ENCODE measurements at places on chromosomes 6 and 20.

DNA sequence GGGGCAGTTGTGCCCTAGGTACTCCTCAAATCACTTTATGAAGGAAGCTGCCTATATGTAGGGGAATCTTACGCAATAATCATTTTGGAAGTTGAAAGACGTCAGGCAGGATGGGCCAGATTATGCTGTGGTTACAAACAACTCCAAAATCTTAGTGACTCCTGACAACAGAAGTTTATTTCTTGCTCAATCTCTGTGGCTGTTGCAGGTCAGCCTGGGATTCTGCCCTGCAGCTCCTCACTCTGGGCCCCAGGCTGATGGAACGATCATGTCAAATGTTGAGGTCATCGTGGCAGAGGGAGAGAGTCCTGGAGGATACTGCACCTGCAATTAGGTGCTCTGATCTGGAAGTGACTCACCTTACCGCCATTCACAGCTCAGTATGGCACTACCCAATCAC lies 88.4 kb downstream of the ZDHHC14 start:
- no peak for DNase-seq

GRCh38 chr6:158376631-158377081 lies 64.4 kb downstream of the TULP4 start:
- peak; percentile 43 for DNase-seq

- DNase-seq, result peak; percentile 44
Measured at GRCh38 chr6:39228992-39229767, at the start of gene KCNK5. TSS of gene KCNK5 (minus strand) at chr6:39229475. CDS start at chr6:39229111, 364 bp downstream.

- DNase-seq, result peak; percentile 87
Measured at GRCh38 chr20:34825530-34826362, at the start of gene NCOA6. TSS of gene NCOA6 (minus strand) at chr20:34825651. CDS start at chr20:34782355, 43,296 bp downstream.

- no peak for DNase-seq
Measured at GRCh38 chr20:34581341-34582184, 23.0 kb downstream of the MAP1LC3A start.

GRCh38 chr6:132513831-132514545 lies 1.1 kb upstream of the STX7 start:
- no peak for DNase-seq

GRCh38 chr6:54899442-54899841 lies 52.9 kb downstream of the FAM83B start:
- DNase-seq, result no peak

GRCh38 chr20:15942130-15942529 lies 631.1 kb downstream of the KIF16B start:
- DNase-seq, result no peak

GRCh38 chr20:17873410-17874270 lies 95.0 kb downstream of the SNX5 start:
- DNase-seq, result peak; percentile 96

GRCh38 chr20:3673221-3674070 lies 8.4 kb downstream of the ADAM33 start:
- no peak for DNase-seq

- no peak for DNase-seq
Measured at GRCh38 chr20:17651129-17651759, 30.8 kb downstream of the RRBP1 start.

DNA sequence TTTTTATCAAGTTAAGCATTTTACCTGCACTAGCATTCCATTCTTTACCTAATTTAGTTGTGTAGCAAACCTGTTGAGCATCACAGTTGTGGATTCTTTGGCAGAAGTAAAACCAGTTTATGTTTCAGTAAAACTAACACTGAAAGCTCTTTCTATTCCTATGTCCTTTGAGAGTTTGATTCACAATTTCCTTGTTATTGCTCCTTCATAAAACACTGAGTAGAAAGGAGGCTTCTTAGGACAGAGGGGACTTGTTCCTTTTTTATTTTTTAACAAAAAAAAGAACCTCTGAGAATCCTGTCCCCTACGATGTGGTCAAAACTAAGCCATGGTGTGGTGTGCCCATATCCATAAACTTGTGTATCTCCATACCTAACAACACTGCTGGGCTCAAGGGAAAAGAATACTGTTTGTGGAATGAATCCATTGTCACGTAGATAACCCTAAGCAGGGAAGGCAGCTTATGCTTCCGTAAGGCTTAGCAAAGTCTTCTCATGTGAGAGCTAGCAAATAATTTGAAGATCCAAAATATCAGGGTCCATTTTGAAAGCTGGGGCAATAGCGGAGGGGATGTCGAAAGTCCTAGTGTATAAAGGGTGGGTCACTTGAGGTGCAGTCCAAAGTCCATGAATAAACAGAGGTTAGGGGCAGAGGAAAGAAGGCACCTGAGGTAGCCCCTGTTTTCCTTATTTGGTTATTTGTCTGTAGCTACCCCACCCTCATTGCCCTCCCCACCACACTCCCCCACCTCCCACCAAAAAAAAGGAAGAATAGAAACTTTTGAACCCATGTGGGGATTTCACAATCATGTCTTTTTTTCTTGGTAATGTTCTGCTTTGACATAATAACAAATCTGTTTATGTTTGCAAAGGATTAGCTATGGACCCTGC lies 71.0 kb downstream of the PLAGL1 start:
- DNase-seq, result no peak

DNA sequence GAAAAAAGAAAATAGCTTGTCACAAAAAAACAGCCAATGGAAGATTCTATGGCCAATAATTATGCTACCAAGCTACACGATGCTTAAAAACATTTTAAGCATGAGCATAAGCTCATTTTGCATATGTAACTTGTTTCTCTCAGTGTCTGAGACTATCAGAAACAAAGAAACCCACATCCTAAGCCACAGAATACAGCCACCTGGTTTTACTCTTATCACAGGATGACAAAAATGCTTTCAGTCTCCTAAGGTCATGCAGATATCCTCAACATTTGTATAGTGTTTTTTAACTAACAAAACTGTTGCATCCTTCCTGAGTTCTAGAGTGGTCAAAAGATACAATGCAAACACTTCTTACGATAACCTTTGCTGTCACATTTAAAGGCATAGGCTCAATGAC lies 172.1 kb upstream of the RUNX2 start:
- DNase-seq, result no peak

- no peak for DNase-seq
Measured at GRCh38 chr20:54272901-54273488, 65.1 kb downstream of the PFDN4 start.

DNA sequence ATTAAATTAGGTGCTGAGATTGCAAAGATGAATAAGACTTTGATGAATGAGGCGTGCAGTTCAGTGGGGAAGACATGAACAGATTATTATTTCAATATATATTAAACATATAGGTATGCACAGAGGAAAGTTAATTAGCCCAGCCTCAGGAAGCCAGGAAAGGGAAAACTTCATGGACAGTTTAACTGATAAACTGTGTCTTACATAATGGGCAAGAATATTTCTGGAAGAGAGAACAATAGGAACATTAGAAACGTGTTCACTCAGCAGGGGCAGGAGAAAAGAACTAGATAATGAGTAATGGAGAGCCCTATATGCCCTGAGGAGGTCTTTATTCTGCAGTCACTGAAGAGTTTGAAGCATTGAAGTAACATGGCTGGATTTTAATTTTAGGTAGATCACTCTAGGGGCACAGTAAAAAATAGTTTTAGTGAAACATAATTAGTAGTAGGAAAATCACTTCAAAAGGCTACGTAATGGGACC lies 23.6 kb downstream of the CEP57L1 start:
- DNase-seq, result no peak

- DNase-seq, result no peak
Measured at GRCh38 chr6:27062755-27063154, 184.7 kb upstream of the PRSS16 start.

DNA sequence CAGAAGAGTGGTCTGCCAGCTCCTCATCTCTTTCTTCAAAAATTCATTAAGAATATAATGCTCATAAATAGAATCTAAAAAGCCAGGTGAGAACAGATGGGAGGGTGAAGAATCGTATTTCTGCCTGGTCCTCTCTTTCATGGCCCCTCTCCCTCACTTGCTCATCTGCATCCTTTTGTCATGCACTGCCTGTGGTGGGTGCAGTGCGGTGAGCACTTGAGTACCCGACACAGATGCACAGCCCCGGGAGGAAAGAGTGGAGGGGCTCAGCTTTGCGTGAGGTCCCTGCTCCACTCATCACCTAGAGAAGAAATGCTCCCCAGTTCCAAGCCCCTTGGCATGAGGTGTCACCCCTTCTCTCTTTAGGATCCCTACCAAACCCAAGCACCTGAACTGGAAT lies 58.1 kb upstream of the GLP1R start:
- no peak for DNase-seq

- DNase-seq, result no peak
Measured at GRCh38 chr6:134132494-134133141, 80.2 kb upstream of the SLC2A12 start.

DNA sequence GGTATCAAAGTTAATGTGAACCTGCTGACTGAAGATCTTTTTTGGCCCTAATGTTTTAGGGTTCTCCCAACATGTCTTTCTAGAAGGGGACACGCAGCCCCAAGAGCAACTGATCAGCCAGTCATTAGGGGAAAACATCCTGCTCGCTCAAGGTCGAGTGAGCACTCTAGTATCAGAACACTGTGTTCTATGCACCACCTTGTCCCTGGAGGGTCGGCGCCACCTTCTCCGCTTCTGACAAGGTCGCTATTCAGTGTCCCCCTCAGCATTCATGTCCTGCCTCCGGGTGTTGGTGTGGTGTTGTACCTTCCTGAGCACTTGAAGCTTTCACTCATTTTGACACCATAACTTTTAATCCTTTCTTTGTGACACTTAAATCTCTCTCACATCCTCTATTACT lies 331.2 kb upstream of the KCNQ5 start:
- DNase-seq, result no peak

- DNase-seq, result no peak
Measured at GRCh38 chr20:1130847-1131246, 12.4 kb downstream of the PSMF1 start.

DNA sequence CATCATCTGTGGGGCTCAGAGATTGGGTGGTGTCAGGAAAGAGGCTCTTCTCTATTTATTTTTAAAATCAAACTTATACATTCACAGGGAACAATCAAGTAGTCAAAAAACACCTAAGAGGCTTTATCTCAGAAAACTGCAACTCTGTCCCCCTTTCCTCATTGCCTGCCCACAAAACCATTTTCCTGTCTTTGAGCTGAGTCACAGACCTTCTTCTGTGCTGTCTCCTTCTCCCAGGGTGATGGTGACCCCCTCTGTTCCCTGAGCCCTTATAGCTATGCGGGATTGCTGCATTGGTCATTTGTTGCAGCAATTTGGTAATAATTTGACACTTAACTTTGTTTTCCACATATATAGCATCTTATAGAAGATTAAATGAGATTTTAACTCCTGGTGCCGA lies 195.2 kb upstream of the PROKR2 start:
- no peak for DNase-seq

- DNase-seq, result no peak
Measured at GRCh38 chr6:17193106-17193775, 87.9 kb upstream of the RBM24 start.

DNA sequence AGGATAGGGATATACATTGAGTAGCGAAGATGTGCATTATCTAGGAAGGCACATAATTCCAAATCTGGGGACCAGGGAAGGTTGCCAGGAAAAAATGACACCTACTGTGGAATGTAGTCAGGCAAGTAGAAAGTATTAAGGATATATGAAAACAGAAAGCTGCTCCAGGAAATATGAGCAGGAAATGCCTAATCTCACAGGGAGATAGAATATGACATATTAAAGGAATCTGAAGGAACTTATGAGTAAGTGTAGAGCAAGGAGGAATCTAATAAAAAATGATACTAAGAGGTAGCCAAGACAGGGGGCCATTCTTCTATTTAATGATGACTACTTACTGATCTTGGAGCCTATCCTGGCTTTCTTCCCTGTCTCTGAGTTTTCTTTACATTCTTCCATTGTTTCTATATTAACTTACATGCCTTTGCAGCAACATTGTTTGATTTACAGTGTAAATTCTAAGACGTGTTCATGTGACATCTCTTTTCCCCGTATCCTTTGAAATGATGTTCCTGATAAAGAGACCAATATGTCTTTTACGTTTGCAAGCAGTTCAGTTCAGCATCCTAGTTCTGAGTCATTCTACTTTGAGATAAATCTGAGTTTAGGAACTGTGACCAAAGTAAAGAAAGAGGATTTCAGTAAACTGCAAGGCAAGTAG lies 58.6 kb downstream of the TINAG start:
- no peak for DNase-seq

- DNase-seq, result no peak
Measured at GRCh38 chr20:48431653-48432493, 395.9 kb downstream of the PREX1 start.

- no peak for DNase-seq
Measured at GRCh38 chr6:119426619-119427018, 77.1 kb upstream of the MAN1A1 start.

DNA sequence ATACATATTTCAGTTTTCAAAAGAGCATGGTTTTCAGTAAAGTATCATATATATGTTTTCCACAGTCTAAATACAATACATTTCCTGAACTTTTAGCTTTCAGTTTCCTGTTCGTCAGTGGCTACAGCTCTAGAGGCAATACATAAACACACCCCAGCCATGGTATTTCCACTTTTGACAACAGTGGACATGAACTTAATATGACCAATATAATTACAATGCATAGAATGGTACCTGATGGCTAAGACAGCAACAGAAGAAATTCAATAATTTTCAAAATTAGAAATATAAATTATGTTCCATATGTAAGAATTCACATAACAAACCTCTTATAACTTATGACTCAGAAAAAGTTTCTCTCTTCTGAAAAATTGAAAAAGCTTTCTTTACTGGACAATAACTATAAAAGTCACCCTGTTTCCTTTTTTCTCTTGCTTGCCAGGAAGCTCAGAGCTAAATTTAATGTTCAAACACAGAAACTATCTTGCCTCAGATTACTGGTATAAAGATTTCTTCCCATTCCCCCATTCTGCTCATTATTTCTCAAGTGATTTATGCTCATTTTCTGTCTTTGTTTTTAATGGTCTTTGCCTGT lies 19.2 kb downstream of the FKBP5 start:
- DNase-seq, result peak; percentile 39

GRCh38 chr6:150079604-150080003 lies 10.7 kb upstream of the ULBP3 start:
- no peak for DNase-seq

- peak; percentile 47 for DNase-seq
Measured at GRCh38 chr6:80922916-80923455, 816.5 kb downstream of the BCKDHB start.

- DNase-seq, result no peak
Measured at GRCh38 chr6:115442323-115442722, 618.4 kb downstream of the FRK start.

DNA sequence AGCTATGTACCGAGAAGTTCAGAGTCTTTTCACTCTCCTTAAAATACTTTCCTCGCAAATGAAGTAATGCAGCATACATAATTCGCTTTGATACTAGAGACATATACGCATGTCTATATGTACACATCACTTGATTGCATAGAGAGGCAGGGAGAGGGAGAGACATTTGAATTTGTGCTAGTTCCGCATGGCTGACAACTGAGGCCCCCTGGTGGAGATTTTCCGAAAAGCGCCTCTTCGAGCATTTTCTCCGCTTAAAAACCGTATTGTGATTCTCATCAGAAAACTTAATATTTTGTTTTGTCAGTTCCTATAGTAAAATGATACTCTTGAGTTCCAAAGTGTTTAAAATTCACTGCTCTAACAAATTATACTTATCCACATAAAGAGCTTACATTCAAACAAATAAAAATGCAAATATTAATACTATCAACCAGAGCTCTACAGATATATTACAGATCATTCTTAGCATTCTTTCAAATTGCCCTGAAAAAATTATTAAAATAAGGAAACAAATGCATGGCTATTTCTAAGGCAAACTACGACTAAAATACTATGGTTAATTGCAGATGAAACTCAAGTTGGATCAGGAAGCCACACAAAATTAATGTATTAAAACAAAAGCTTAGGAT lies 637 bp downstream of the MYLK4 start:
- peak; percentile 75 for DNase-seq
